Neural crest cell (in vitro differentiated cells): ENCODE measurements at places on chromosomes 12 and 14.

GRCh38 chr12:70227911-70228310 is 15.3 kb upstream of the CNOT2 start:
- no peak for DNase-seq

GRCh38 chr12:103626498-103626897 is 39.4 kb downstream of the STAB2 start:
- no peak for DNase-seq

DNA sequence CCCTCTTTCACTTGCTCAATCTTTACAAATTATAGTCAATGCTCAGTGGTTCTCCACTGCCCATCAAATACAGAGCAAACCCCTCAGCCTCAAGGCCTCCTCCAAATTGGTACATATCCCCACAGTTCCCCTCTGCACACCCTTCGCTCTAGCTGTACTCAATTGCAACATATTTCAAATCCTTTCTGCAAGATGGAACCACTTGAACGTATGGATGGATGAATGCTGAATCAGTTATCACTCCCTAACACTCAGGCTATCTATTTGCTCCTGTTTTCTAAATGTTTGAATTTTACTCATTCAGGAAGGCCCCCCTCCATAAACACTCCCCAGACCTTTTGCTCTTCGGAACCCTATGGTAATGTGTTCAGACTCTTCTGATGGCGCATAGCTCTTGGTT is 24.5 kb downstream of the ATG14 start:
- no peak for DNase-seq

DNA sequence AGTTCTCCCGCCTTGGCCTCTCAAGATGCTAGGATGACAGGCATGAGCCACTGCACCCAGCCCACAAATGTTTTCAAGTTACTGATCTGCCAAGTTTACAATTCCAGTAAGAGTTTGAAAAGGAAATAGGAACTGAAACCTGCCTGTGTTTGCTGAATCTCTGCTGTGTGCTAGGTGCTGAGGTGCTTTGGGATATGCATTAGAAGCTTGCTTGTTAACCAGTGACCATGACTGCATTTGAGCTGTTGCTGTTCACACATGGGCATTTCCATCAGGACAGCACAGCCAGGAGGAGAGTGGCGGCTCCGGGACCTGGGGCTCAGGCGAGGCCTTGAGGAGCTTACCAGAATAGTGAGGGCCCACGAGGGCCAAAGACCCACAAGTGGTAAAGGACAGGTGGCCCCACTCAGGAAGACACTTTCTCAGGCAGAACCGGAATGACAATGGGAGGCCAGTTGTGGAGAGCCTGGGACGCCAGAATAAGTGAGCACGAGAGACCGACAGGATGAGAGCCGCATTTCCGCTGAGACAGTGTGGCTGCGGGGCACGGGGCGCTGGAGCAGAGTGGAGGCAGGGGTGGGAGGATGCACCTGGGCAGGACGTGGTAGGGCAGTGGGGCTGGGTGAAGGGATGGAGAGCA is 54.5 kb upstream of the MMP17 start:
- DNase-seq, result no peak

- no peak for DNase-seq
Observed at GRCh38 chr14:38137005-38137404, 70.7 kb upstream of the SSTR1 start.

GRCh38 chr14:104356738-104357688 is 218.6 kb downstream of the KIF26A start:
- DNase-seq, result no peak

DNA sequence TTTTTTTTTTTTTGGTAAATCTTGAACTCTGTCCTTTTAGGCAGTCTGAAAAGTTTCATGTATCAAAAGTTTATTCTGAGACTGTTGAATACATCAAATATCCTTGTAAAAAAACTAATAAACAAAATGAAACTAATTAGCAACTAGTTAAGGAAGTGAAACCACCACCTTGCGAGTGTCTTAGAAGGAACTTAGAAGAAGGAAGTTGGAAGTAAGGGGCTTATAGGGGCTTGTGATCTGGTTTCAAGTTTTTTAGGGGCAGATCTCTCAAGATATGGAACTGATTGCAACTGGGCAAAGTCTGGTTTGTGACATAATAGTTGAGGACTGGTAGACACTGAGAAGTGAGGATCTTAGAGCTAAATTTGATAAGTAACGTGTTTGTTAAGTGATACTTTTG is 748.8 kb downstream of the C12orf50 start:
- no peak for DNase-seq

DNA sequence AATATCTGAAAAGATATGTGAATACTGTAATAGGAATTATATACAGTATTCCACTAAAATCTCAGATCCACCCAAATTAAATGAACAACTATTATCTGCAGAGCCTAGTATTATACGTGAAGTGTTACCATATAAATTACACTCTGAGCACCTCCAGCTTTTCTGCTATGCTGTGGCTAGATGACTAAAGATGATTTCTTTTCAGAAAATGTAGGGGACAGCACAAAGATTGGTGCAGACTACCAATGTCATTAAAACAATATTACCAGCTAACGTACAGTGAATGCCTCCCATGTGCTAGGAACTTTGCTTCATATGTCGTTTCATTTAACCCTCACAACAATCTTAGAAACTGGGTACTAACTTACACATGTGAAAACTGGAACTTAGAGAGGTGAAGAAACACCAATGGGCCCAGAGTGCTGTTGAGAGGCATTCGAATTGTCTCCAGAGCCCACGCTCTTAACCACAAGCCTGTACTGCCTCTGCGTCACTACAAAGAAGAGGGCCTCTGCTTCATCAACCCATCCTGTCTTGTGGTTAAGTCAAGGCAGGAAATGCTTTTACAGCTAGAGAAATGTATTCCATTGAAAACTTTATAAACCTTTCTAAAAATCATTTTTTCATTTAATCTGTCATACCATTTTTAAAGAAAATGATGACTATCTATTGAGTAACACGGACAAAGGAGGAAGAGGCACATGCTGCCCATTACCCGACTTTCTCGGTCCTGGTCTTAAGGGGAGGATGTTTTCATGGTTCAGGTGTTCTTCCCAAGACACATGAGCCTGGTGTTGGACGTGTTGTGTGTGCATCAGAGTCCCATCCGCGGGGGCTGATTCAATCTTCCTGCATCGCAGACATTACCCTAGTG is 1.3 kb downstream of the GPR65 start:
- no peak for DNase-seq

DNA sequence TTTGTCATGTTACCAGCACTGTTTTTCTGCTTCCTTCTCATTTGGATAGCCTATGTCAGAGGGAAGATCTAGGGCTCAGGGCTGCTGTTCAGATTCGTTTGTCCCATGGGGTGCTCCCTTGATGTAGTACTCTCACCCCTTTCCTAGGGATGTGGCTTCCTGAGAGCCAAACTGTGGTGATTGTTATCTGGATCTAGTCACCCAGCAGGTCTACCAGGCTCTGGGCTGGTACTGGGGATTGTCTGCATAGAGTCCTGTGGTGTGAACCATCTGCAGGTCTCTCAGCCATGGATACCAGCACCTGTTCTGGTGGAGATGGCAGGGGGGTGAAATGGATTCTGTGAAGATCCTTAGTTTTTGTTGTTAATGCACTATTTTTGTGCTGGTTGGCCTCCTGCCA is 5.5 kb upstream of the SERPINA11 start:
- DNase-seq, result no peak

- no peak for DNase-seq
Observed at GRCh38 chr12:48966177-48966895, 5.2 kb downstream of the WNT10B start.

DNA sequence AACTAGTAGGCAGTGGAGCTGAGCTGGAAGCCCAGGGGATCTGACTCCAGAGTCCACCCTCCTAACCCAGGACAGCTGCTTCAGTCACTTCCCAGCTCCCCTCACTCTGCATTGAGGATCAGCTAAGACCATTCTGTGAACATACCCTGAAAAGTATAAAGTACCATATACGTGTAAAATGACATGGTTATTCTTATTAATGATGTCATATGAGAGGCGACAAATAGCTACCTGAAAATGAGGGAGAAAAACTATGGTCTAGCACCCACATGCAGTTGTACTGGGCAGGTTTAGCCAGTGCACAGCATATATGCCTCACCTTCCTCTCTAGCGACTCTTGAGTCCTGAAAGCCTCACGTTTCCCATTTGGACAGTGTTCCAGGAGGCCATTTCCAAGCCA is 461.9 kb downstream of the RAD51B start:
- no peak for DNase-seq

- no peak for DNase-seq
Observed at GRCh38 chr14:67416085-67416484, 4.1 kb upstream of the PLEK2 start.

- no peak for DNase-seq
Observed at GRCh38 chr12:119998471-119999245, 9.6 kb downstream of the BICDL1 start.

- DNase-seq, result no peak
Observed at GRCh38 chr12:5648692-5649359, 216.9 kb downstream of the NTF3 start.

DNA sequence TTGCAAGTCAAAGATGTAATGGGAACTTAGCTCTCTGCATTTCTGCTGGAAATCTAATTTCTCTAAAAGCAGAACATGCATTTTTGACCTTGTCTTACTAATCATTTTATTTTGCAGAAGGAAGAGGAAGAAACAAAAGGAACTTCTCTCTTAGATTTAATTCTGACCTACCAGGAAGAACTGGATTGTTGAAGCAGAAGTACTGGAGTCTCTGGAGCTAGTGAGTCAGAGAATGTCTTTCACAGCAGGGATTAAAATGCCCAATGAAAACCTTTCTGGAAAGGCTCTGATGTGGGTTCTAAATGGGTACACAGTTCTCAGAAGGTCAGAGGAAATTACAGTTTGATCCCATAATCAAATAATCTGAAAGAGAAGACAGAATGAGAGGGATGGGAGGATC is 70.8 kb upstream of the GNG2 start:
- no peak for DNase-seq

- DNase-seq, result no peak
Observed at GRCh38 chr12:1927051-1927680, 8.7 kb upstream of the CACNA2D4 start.

DNA sequence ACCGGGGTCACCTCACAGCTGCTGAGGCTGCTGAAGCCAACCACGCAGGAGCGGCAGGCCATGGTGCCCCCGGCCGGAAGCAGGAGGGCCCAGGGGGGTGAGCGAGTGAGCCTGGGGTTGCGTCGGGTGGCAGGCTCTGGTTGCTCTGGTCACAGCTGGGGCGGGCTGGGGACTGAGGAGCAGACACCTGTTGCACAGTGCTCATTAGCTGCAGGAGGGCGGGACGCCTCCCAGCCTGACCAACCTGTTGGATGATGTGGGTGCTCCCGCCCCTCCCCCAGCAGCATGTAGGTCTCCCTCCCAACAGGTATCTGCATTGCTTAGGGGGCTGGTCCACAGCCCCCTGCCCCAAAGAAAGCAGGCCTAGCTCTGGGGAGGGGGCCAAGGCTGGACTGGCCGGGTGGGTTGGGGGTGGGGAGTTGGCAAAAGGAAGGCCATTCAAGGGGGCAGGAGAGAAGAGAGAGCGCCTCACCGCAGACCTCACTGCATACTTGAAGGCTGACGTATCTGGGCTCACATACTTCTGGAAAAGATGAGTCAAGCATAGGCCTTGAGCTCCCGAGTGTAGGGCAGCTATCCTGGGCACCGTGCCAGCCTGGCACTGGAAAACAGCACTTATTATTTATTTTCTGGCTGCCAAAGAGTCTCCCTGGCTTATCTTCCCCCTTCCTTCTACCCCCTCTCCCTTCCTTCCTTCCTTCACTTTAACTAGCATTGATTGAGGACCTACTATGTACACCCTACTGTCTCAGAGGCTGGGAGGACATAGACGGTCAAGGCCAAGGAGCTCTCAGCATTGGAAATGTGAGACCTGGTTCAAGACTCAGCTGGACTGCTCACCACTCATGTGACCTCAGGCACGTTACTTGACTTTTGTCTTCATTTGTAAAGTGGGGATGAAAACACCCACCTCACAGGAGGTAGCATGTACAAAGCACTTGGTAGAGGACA is at the start of gene KRT80:
TSS of gene KRT80 (minus strand) at position 174 of the 951 bp plus-strand sequence. CDS start at position 62, 112 bp downstream.
- no peak for DNase-seq

- DNase-seq, result no peak
Observed at GRCh38 chr12:108914121-108914531, 34.2 kb downstream of the DAO start.

DNA sequence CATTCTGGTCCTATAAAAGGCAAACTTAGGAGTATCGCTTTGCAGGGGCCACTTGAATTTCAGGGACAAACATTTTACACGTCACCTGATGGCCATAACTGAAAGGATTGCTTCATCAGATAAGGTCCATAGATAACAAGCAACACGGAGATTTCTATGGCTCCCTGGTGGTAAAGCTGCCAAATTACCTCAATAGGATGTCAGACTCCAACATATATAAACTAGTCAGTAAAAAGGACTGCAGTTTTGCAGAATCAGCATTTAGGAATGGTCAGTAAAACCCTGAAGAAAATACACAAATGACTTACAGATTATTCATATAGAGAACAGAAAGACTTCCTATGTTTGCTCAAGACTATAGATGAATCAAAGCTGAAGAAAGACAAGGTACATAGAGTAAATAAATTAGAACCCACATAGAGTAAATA is 66.1 kb upstream of the GRIP1 start:
- DNase-seq, result no peak

DNA sequence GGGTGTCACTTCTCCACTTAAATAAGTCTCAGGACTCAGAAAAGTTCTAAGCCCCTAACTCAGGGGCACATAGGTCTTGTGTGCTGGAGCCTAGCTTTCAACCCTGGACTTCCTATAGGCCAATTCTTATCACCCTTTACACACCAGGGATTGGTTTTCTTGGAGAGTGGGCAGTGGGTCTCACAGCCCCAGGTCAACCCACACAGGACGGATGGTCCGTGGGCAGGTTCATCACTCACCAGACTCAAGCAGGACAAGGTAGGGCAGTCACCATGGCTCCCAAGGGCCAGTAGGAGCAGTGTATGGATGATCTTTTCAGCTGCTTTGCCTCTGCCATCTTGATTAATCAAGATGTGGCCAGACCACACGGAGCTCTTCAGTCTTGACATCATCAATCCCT is 232.5 kb downstream of the SLC41A2 start:
- DNase-seq, result no peak

DNA sequence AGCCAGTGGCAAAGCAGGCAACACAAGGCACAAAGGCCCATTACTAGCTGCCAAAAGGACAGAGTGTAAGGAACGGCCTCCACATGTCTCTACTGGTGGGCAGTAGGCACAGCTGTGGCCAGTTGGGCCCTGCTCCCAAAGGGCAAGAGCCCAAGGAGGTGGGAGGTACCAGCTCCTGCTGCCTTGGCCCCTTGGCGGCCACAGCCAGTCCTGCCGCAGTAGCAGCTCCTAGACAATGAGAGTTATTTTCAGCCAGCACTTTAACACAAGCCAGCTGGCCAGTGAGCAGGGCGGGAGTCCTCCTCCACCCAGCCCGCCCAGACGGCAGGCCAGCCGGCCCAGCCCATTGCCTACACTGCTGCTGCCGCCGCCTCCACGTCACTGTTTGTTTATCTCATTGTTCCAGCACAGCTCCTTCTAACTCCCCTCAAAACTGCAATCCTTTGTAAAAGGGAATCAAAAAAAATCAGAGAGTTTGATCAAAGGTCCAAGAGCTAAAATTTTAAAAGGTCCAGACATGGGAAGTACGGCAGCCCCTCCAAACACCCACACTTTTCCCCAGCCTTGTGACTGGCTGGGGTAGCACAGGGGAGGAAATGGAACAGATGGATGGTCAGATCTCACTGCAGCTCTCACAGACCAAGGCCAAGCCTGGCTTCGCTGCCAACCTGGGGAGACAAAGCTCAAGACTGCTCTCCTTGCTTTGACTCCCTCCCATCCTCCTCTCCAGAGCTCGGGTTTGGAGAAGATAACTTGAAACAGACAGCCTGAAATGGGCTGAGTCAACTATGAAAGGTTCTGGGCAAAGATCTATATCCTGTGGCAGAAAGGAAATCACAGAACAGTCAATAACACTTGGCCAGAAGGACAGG is 33.5 kb downstream of the FMNL3 start:
- peak; percentile 64 for DNase-seq
